ENCODE measurements at places on chromosomes 5 and 9. TPM values are rescaled to one million over a fixed set of nuclear protein-coding genes. Genes with fewer than 3 reads are reported as not detected.

IFNA2 gene
- not detected for total RNA-seq

ANKRD31 gene
- not detected for total RNA-seq

UBAP1 gene
- total RNA-seq: 18.3 TPM

UBLCP1 gene
- total RNA-seq: 24.5 TPM

DMXL1 gene
- total RNA-seq: 55.0 TPM

IL5 gene
- total RNA-seq: not detected

SLC30A5 gene
- 69.6 TPM for total RNA-seq

C1QTNF3 gene
- total RNA-seq: 0.11 TPM

SEPTIN8 gene
- total RNA-seq: 41.9 TPM

PCDHA4 gene
- not detected for total RNA-seq

SLCO6A1 gene
- total RNA-seq: not detected

CDO1 gene
- total RNA-seq: 0.89 TPM

TCERG1 gene
- total RNA-seq: 23.6 TPM

CNTFR gene
- total RNA-seq: not detected

SAXO1 gene
- total RNA-seq: not detected

ASTN2 gene
- total RNA-seq: 7.5 TPM

F2RL2 gene
- not detected for total RNA-seq

PCDHGC5 gene
- 2.2 TPM for total RNA-seq

ZCCHC7 gene
- 15.3 TPM for total RNA-seq

PCDHGA5 gene
- total RNA-seq: 0.86 TPM

IFNA14 gene
- total RNA-seq: not detected

NUP188 gene
- 57.0 TPM for total RNA-seq

ECM2 gene
- 5.4 TPM for total RNA-seq

CDKN2B-AS1 gene
- total RNA-seq: 4.1 TPM

DNAJC21 gene
- total RNA-seq: 26.2 TPM

PCDHGC4 gene
- 0.54 TPM for total RNA-seq

TMEM252 gene
- total RNA-seq: not detected

SPACA9 gene
- total RNA-seq: 6.2 TPM

AIF1L gene
- total RNA-seq: not detected

SLC6A7 gene
- not detected for total RNA-seq

CYSRT1 gene
- total RNA-seq: 0.43 TPM

EIF4E1B gene
- total RNA-seq: not detected

LCN12 gene
- total RNA-seq: not detected

CDC26 gene
- 15.9 TPM for total RNA-seq

SMARCA2 gene
- 78.9 TPM for total RNA-seq

NMUR2 gene
- total RNA-seq: not detected

GABBR2 gene
- total RNA-seq: 10.2 TPM

BNC2 gene
- total RNA-seq: 18.5 TPM
